GM12891 (cell line): ENCODE measurements at places on chromosomes 3 and 15.

- DNase-seq, result no peak
Observed at GRCh38 chr3:98326945-98327344, 26.7 kb upstream of the OR5K4 start.

DNA sequence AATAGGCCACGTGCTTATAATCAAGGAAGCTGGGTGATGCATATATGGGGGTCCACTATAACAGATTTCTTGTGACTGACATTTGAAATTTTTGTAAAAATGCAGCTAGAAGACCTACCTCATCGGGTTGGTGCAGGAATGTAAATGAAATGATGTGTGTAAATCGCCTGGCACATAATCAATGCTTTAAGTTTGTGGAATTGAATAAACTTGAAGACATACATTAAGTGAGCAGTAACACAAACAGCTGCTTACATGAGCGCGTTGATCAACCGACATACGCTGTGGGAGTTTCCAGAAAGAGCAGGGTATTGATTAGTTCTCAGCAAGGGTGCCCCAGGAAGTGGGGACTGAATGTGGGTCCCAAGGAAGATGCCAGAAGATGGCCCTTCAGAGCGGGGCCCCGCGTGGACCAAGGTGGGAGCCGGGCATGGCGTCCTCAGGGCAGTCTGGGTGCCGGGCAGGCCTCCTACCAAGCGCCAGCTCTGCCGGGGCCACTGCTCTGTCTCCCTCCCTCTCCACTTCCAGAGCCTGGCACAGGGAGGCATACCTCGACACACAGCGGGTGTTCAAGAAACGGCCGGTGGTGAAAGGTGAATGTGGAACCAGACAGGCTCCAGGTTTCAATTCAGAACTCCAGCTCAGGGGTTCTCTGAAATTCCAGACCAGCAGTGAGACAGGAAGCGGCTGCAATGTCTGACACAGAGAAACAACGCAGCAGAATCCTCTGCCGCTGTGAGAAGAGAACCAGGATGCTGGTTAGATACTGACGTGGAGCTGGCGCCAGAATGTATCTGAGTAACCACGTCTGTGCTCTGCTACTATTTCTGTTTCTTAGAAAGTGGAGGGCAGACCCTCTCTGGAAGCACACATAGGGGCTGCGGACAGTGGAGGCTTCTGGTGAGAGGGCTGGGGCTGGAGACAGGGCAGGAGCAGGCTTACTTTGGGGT lies 12.6 kb downstream of the BFSP2 start:
- no peak for DNase-seq

- DNase-seq, result no peak
Observed at GRCh38 chr3:194247350-194247740, 103.8 kb downstream of the CPN2 start.

- no peak for DNase-seq
Observed at GRCh38 chr3:152322756-152323155, 54.0 kb downstream of the MBNL1 start.

DNA sequence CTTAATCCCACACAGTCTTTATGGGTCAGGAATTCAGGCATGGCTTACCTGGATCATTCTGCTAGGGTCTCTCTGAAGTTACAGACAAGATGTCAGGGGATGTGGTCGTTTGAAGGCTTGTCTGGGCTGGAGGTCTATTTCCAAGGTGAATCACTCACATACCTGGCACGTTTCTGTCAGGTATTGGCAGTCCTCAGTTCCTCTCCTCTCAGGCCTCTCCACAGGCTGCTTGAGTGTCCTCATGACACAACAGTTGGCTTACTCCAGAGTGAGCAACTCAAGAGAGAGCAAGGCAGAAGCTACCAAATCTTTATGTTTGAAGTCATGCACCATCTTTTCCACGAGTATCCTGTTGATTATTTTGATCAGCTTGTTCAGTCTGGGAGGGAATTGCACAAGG lies 43.9 kb upstream of the PARP14 start:
- DNase-seq, result no peak
